ENCODE measurements at places on chromosomes 5 and 9. TPM values are rescaled to one million over a fixed set of nuclear protein-coding genes. Genes with fewer than 3 reads are reported as not detected.

The ACSL6 gene
- total RNA-seq: not detected

The TSLP gene
- 5.8 TPM for total RNA-seq

The PTGES gene
- total RNA-seq: 47.7 TPM

The MRNIP gene
- 4.5 TPM for total RNA-seq

The SOHLH1 gene
- total RNA-seq: not detected

The DUSP1 gene
- total RNA-seq: 207 TPM

The ALG2 gene
- total RNA-seq: 42.0 TPM

The ST8SIA4 gene
- total RNA-seq: 3.1 TPM

The SLC1A3 gene
- total RNA-seq: 4.0 TPM

The PCDHGA11 gene
- total RNA-seq: 13.7 TPM

The CENPH gene
- total RNA-seq: 19.5 TPM

The SLC6A3 gene
- total RNA-seq: not detected

The BNC2 gene
- 27.3 TPM for total RNA-seq

The PCDHA10 gene
- not detected for total RNA-seq

The TEK gene
- 3.0 TPM for total RNA-seq

The CCDC183 gene
- not detected for total RNA-seq

The IFNB1 gene
- not detected for total RNA-seq

The RLN2 gene
- not detected for total RNA-seq

Measured in epithelial cell of alveolus of lung (primary cell).